ENCODE measurements at places on chromosomes 12 and 14.

DNA sequence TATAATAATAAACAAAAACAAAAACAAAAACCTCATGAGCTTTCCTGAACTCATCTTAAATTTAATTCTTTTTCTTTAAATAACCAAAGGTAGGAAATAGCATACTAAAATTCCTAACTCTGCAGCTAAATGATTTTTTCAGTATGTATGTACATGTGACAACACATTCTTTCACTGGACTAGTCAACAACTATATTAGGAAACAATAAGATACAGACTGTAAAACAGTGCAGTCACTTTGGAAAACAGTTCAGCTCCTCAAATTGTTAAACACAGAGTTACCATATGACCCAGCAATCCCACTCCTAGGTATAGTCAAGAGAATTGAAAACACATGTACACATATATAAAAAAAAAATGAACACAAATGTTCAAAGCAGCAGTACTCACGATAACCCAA is 64.7 kb downstream of the SPPL3 start:
- no peak for DNase-seq

DNA sequence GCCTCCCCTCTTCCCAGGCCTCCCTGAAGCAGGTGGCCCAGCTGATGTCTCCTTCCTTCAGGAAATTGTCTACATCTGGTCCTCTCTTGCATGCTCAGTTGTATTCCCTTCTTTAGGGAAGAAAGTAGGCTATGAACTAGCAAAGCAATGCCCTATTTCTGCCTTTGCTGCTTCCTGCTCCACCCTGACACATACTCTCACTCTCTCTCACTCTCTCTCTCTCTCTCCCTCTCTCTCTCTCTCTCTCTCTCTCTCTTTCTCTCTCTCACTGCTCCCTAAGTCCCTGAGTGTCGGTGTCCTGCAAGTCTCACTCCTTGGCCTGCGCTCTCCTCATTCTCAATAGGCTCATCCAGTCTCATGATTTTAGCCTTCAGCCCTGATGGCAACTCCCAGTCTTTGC is 19.4 kb upstream of the PARP11 start:
- no peak for DNase-seq

DNA sequence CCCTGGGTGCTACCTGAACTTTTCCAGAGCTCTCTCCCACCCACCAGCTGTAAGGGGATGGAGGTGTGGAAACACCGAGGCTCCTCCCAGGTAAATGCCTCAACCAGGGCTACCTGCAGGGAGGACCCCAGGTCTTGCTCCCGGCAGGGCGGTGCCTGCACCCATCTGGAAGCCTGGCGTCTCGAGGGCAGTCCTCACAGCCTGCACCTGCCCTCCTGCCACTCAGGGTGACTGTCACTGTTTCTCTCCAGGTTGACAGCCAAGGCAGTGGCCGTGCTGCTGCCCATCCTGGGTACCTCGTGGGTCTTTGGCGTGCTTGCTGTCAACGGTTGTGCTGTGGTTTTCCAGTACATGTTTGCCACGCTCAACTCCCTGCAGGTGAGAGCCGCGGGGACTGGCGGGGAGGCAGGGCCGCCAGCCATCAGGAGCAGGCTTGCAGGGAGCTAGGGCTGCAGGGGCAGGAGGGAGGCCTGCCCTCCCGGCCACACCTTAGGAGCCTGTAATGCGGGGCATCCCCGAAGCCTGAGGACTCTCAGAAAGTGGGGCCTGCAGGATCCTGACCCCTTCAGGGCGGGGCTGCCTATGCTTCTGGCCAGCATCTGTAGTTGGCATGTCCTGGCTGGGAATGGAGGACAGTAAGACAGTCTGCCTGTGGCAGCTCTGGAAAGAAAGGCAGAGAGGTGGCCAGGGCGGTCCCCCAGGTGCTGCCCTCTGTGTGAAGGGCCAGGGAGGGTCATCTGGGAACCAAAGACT is 182.3 kb downstream of the ADGRD1 start:
- DNase-seq, result no peak

GRCh38 chr12:129310346-129310745 is 457.1 kb downstream of the GLT1D1 start:
- no peak for DNase-seq

GRCh38 chr12:128951448-128951847 is 98.2 kb downstream of the GLT1D1 start:
- DNase-seq, result no peak

DNA sequence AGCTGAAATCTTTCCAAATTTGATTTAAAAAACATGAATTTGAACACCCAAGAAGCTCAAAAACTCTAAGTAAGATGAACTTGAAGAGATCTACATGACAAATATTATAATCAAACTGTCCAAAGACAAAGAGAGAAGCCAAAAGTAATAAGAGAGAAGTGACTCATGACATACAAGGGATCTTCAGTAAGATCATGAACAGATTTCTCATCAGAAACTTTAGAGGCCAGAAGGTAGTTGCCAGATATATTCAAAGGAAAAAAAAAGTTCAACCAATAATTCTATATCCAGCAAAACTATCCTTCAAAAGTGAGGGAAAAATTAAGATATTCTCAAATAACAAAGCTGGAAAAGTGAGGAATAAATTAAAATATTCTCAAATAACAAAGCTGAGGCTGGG is 35.1 kb upstream of the MMP19 start:
- no peak for DNase-seq

- no peak for DNase-seq
These were observed 271 bp downstream of the DNAI7 start for GRCh38 chr12:25194722-25195055.

DNA sequence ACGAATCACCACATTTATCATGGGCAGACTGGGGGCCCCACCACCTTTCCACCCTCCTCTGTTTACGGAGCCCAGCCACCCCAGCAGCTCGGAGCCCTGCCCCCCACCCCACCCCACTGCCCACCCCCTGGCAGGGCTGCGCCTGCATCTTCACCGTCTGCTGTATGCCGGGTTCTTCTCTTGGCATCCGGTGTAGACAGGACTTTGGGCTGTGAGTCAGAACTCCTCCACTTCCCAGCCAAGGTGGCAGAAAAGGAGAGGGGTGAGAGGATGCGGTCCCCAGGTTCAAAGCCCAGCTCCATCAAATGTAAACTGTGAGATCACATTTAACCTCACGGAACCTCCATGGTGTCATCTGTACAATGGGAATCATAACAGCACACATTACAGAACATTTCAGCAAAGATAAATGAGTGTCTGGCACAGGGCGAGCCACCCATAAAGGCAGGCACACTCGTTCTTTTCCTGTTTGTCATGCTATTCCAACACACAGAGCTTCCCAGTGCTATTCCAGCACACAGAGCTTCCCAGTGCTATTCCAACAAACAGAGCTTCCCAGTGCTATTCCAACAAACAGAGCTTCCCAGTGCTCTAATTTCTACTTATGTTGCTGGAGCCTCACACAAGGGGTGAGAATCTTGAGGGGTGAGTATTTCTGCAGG is 292.7 kb upstream of the RTL1 start:
- no peak for DNase-seq

- no peak for DNase-seq
These were observed 21.6 kb downstream of the SLC48A1 start for GRCh38 chr12:47794679-47795078.

DNA sequence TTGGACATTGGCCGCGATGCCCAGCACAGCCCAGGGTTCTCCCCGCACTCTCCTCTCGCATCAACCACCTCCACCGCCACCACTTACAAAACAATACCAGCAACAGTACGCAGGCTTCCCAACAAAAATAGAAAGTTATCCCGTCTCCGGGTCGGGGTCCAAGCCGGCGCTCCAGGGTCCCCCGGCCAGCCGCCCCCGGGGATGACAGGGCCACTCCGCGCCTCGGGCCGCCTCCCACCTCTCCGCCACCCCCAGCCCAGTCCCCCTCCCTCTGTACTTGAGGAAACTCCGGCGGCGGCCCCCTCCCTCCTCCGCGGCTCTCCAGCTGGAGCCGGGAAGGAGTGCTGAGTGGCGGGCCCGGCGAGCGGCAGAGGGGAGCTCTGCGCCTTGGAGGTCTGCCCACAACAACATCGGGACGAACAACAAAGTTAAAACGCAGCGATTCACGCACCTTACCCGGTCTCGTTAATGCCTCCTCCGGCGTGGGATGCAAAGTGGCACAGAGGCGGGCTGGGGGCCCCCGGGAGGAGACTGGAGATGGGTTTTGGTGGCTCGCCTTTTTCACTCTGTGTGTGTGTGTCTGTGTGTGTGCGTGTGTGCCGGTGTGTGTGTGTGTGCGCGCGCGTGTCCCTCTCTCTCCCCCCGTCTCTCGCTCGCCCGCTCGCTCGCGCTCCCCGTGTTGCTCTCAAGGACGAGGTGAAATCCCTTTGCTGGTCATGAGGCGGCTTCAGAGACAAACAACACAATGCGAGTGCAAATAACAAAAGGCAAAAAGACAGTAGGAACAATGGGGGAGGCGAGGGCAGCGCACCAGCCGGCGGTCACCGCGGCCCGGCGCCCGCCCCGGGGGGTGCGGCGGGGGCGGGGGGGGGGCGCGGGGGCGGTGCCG is 386.8 kb downstream of the BCAT1 start:
- peak; percentile 91 for DNase-seq

DNA sequence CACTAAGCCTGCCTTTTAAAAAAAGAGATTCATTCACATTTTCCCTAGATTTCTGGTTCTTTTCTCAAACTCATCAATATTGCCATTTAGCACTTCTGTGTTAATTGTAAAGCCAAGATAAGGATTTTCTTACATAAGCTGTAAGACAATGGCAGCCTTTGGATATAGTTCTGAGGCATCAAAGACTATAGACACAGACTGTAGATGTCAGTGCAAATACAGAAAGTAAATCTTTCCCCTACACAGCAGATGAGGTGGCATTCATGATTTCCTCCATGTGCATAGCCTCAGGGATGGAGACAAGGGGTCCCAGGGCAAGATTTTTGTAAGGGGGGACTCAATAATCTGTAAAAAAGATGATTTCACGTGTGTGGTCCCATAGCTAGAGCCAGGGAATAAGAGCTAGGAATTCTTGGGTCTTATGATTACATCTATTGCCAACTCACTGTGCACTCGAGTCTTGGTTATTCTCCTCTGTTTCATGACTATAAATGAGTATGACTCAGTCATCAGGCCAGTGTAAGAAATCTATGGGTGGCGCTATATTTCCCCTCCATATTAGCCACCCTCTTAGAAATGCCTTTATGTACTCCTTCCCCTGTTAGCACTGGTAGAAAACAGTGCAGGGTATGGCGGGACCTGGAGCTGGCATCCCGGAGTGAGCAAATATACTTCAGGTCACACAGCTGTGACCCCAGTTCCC is 207.5 kb downstream of the EXOC5 start:
- no peak for DNase-seq

DNA sequence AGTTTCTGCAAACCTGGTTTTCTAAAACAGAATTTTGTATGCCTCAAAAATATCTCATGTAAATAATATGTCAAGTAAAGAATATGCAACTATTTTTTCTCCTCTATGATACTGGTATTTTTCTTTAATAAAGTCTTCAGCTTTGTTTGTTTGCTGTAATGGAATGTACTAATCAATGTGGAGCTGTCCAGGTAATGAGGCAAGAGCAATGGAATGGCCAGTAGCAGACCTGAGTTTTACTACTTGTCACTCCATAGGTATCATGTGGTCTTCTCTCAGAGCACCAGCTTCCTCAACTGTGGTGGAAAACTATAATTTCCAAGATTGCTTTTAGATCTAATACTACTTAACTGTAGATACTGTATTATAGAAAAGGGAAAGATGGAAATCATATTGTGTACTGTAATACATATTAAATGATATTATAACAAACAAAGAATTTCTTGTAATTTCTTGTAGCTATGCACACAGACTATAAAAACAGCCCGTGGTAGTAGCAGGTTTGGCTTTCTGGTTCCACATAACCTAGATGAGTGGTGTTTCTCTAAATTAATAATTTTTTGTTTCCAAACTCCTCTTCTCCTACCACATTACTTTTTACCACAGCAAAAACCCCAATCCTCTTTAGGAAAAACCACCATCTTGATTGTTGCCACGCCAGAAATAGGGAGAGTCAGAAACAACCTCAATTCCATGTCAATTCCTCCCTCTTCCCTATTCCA is 70.6 kb downstream of the KIF21A start:
- no peak for DNase-seq

- DNase-seq, result peak; percentile 5
These were observed 9.0 kb upstream of the DCAF4 start for GRCh38 chr14:72917094-72917802.

GRCh38 chr14:56243110-56243509 is 124.9 kb downstream of the PELI2 start:
- no peak for DNase-seq
